Heart right ventricle (tissue), 16 donors: ENCODE measurements at places on chromosomes 1 and 21. TPM values are rescaled to one million over a fixed set of nuclear protein-coding genes. Genes with fewer than 3 reads are reported as not detected.

DNA sequence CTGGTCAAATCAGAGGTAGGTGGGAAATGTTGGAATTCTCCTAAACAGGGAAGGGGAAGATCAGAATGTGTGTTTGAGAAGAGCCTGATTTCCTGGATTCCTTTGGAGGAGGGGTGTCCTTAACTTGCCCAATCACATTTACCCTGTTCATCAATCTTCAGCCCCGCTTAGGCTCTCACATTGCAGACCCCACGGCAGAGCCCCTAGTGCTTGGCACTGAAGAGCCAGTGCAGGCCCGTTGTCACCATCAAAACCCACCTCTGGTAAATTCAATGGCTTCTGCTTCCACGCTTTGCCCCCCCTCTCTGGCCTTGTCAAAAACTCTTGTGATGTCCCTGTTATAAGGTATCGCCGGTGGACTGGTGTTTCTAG is 2.3 kb downstream of the AGPAT3 start:
- no peak for DNase-seq

DNA sequence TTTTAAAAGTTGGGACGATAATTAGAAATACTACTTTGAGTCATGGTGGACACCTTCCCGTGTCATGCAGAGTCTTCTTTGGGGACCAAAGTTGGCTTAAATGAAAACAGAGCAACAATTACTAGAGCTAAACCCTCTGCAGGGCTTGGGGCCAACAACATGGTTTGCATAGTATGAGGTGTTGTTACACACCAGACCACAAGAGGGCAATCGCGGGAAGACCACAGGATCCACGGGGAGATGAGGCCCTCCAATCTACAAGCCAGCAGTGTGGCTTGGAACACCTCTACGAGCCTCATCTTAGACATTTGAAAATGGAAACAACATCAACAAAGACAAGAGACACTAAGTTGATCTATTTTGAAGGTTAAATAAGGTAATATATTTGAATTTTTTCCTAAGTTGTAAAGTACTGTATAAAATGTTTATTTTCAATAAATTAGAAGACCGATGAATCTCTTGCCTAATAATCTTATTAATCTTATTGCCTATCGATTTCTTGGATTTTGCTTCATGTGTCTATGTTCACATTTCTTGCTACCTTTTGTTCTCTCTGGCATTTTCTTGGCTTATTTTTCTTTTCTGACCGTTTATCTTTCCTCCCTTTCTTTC is 8.2 kb upstream of the SMCP start:
- DNase-seq = peak; percentile 13

DNA sequence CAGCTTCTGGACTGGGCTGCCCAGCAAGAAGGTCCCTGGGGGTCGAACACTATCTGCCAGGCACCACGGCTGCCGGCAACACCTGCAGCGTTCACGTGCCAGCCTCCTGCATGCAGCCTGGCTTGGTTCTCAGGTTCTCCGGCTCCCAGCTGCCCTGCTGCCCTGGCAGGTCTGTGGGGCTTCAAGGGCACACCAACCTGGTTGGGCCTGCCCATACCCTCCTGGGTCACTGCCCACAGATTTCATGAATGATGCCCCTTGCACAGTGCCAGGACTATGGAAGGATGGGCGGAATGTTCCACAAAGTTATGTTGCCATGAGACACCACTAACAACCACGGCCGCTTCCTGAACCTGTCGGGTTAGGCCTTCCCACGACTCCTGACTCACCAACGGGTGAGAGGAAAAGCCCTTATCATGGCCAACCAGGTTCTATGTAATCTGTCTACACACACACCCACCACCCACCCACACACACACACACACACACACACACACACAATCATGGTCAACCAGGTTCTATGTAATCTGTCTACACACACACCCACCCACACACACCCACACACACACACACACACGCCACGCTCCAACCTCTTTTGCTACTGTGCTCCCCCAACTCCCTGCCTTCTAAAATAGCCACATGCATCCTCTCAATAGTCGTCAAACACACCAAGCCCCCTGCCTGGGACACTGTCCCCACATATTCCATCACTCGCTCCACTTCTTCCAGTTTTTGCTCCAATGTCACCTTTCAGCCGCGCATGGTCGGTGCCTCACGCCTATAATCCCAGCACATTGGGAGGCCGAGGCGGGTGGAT is 32.2 kb downstream of the HSPG2 start:
- DNase-seq = peak; percentile 72

GRCh38 chr1:244273845-244274619 is 177.7 kb downstream of the ADSS2 start:
- DNase-seq = peak; percentile 54

GRCh38 chr21:35178827-35179226 is 129.7 kb upstream of the RUNX1 start:
- no peak for DNase-seq

- no peak for DNase-seq
Measured at GRCh38 chr1:61070054-61070453, 12.3 kb upstream of the NFIA start.

GRCh38 chr1:31587720-31588423 is 11.6 kb downstream of the TINAGL1 start:
- DNase-seq = peak; percentile 73

DNA sequence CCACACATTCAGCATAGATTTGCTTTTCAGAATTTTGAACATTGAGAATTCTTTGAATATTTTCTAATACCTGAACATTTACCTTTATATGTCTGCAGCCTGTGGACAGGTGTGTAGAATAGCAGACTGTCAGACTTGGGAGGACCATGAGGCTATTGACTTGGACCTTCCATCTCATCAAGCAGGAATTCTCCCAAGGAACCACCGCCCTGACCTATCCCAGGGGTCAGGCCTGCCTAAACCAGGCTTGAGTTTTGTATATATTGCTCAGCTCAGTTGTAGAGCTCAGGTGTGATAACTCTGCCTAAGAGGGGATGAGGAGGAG is 53.2 kb downstream of the RUNX1 start:
- DNase-seq = no peak

DNA sequence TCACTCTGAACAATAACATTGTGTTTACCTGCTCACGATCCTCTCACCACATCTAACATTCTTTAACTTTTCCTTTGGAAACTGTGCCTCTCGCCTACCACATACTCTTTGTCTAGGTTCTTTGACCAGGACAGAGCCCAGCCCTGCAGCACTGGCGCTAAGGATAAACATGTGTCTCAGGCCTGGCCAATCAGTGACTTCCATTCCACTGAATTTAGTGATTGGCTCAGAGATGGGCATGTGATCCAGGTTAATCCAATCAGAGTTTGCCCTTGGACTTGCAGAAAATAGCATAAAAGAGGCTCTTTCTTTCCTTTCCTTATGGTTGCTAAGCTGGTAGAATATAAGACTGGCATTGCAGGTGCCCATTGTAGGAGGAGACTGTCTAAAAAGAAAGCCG is 605.7 kb downstream of the MATN1 start:
- DNase-seq = no peak

- DNase-seq = no peak
Measured at GRCh38 chr1:101158424-101158823, 78.4 kb upstream of the S1PR1 start.

- DNase-seq = no peak
Measured at GRCh38 chr1:1451696-1452364, 2.3 kb downstream of the ATAD3C start.

GRCh38 chr1:98322086-98322485 is 339.4 kb upstream of the SNX7 start:
- DNase-seq = no peak

DNA sequence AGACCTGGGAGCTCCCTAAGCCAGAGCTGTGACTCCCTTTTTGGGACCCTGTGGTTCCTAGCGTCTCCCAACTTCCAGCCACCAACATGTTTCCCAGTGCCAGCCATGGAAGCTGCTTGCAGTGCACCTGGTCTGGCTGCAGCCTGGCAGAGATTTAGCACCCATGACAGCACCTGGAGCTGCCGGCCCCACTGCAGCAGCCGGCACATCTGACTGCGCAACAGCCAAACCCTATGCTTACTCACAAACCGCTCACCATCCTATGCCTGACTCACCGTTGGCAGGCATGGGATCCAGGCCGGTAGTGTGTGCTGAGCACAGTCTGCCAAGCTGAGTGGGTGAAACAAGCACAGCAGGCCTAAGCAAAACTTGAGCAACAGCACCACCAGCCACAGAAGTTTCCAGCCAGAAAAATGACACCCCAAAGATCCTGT is 435.9 kb upstream of the PRMT6 start:
- no peak for DNase-seq

- no peak for DNase-seq
Measured at GRCh38 chr1:52913537-52913936, 8.0 kb downstream of the ECHDC2 start.

DNA sequence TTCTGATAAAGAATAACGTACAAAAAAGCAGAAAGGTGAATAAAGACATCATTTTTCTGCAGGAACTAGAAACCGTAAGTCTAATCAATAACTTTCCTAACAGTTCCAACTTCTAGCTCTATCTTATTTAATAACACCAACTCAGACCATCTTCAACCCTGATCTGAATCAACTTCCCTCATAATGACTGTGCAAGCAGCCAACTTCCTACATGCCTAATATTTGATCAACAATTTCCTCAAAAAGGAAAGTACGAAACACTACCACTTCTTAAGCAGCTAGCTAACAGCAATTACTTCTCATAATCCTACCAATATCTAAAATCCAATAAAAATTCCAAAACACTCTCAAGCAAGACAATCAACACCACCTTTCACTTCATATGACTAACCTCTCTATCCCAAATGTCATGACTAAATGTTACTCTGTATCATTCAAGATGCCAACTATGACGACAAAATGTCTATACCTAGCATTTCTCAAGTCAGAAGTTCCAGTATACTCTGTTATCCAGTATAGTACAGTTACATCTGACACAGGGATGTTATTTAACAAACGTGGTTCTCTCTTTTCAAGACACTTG is 1.7 kb downstream of the COP1 start:
- no peak for DNase-seq

GRCh38 chr1:157994704-157995582 is 1.5 kb downstream of the KIRREL1 start:
- DNase-seq = peak; percentile 27

- no peak for DNase-seq
Measured at GRCh38 chr1:17615959-17616358, 76.5 kb downstream of the ARHGEF10L start.

- DNase-seq = no peak
Measured at GRCh38 chr21:43652616-43653015, 6.7 kb downstream of the HSF2BP start.

GRCh38 chr1:194184974-194185373 is 998.6 kb upstream of the B3GALT2 start:
- DNase-seq = no peak

GRCh38 chr21:16194788-16195537 is 465.2 kb downstream of the USP25 start:
- DNase-seq = no peak

GRCh38 chr1:175356727-175357126 is 164.2 kb upstream of the KIAA0040 start:
- no peak for DNase-seq

DNA sequence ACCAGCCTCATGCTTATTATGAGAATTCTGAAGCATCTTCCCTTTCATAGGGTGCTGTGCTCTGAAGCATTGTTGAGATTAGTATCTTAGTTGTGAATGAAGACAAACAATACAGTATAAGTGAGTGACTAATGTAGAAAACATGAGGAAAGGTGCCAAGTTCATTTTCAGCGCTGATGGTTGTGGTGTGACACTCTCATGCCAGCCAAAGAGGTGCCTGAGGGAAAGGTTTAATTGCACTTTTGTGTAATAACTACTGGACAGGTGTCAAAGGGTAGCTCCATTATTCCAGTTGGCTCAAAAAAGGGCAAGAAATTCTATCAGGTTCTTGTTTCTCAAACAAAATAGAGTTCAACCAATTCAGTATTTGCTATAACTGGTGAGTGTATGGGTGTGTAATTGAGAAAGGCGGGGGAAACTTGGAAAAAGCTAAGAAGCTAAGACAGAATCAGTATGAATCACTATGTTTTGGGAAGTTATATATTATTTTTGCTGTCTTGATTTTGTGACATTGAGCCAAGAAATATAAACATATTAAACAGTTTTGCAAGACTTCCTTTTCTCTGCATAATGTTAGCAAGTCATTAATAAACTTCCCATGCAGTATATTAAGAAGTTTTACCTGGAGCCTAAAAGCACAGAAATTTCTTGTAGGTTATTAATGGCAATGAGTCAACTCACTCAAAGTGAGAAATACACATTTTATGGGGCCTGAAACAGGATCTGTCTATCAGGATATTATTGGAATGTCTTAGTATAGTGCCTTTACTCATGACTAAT is 31.8 kb downstream of the KCNK2 start:
- DNase-seq = no peak

- no peak for DNase-seq
Measured at GRCh38 chr1:160945079-160945478, 9.5 kb downstream of the ITLN2 start.

DNA sequence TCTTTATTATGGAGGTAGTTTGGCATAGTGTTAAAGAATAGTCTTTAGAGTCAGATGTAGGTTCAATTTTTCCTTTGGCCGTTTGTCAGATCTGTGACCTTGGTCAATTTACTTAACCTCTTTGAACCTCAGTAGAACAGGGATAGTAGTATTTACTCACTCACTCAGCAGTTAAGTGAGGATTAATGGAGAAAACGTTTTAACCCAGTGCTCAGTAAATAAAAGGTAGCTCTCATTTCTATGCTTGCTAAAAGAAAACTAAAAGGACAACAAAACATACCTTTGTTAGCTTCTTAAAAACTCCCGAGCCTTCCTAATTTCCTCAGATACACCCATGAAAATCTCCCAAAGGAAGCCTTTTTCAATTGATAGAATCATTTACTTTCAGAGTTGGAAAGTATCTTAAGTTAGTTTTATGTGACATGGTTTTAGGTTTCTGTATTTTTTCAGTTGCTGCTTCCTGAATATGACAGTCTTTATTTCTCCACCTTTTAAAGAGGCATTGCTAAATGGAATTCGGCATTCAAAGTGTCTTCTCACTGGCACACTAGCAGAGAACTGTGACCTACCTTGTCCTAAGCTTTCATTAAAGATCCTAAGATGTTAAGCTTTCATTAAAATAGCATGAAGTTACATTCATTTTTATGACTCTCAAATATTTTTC is 7.8 kb downstream of the ABCD3 start:
- no peak for DNase-seq

GRCh38 chr1:19617376-19617775 is 26.7 kb upstream of the NBL1 start:
- DNase-seq = no peak

DNA sequence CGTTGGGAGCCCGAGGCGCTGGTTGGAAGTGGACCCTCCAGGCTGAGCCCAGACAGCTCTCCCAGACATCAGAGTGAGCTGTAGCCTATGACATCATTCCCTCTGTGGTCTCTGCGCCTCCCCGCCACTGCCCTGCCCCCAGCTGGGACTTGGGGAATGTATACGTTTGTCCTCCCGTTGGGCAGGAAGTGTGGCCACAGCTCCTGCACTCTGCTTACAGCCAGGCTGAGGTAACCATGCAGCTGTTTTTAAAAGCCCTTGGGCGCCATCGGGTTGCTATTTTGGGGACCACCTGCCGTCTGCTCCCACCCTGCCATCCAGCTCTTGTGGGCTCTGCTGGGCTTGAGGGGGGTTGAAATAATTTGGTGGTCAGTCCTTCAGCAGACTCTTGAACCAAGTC is 7.8 kb downstream of the VASH2 start:
- DNase-seq = no peak

CNTN2 gene
- 0.21 TPM for total RNA-seq

KHDRBS1 gene
- total RNA-seq = 66.5 TPM

WARS2 gene
- 12.3 TPM for total RNA-seq

CYP4A22 gene
- not detected for total RNA-seq

BNIPL gene
- total RNA-seq = 0.78 TPM

C1orf146 gene
- total RNA-seq = not detected

PER3 gene
- total RNA-seq = 12.9 TPM

LEMD1 gene
- not detected for total RNA-seq

COL9A2 gene
- total RNA-seq = 0.34 TPM

LCE2C gene
- total RNA-seq = not detected

SPRR2A gene
- not detected for total RNA-seq

GJC2 gene
- 1.4 TPM for total RNA-seq

FCER1G gene
- total RNA-seq = 32.8 TPM
